Central memory CD4-positive, alpha-beta T cell (primary cell): ENCODE measurements at places on chromosomes 7 and 10.
A peak's percentile ranks its signal among the peaks of the same experiment; 100 is the strongest.

- DNase-seq, result no peak
Measured at GRCh38 chr7:79723833-79724618, 270.6 kb upstream of the MAGI2 start.

- DNase-seq, result no peak
Measured at GRCh38 chr10:72011016-72011415, 46.8 kb downstream of the CHST3 start.

- no peak for DNase-seq
Measured at GRCh38 chr10:5354068-5354467, 10.7 kb upstream of the UCN3 start.

GRCh38 chr10:123269675-123270074 is 115.5 kb downstream of the BUB3 start:
- DNase-seq, result no peak

DNA sequence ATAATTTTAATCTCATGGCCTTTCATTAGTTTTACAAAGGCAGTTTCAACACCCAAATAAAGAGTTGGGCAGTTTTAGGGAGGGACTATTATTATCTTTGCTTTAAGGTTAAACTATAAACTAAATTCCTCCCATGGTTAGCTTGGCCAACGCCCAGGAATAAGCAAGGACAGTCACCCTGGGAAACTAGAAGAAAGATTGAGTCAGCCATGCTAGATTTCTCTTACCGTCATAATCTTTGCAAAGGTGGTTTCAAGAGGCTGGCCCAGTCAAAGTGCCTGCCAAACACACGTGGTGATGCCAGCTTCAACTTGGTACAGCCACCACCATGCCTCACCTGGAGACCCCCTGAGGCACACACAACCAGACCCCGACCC is 317.4 kb upstream of the SP8 start:
- no peak for DNase-seq

DNA sequence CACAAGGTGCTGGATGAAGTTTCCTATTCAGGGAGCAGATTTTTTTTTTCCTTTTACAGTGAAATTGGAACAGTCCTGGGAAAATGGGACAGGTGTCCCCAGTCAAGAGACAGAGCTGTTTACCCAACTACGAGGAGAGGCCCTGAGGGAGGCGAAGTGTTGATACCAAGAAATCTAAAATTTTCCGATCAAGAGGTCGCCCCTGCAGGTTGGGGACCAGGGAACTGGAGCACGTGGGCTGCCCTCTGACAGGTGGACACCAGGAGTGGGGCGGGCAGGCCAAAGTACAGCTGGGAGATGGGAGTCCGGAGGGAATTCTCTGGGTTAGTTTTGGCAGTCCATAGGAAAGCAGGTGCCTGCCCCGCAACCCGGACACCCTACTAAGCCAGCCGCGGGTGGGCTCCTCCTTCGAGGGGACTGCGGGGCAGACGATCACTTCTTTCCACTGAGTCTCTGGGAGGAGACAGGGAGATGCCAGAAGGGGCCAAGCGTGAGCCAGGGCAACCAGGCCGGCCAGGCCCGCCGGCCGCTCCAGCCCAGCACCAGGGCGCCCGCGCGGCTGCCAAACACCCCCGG is 965 bp upstream of the CAMK1D start:
- no peak for DNase-seq

DNA sequence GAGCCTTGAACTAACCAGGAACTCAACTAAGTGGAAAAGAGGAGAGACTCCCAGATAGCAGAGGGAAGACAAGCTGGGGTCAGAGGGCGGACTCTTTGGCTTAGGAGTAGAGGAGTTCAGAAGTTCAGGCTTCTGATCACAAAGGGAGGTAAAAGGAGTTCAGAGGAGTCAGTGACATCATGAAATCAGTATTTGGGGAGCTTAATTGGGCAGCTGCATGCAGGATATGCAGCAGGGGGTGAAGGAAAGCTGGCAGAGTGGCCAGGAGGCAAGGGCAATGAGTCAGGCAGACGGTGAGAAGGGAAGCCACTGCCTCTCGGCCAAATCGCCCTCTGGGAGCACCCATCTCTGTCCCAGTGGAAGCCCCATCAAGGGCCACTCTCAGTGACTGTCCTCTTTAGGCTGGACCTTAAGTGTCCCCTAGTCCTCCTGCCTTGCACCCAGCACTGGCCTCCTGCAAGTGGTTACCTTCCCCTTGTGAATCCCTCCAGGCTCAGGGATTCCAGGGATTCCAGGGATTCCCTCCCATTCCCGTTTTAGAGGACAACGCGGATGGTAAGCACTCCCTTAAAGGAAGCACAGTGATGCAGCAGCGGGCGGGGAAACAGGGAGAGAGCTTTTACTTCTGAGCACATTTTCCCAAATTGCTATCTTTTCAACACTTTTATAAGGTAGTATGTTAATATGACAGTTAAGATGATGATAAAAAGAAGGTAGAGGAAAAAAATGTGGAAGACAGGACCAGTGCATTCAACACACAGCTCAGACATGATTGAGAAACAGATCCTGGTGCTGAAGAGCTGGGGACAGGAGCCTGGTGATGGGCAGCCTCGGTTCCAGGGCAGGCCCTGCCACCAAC is 72.6 kb downstream of the KCNMA1 start:
- no peak for DNase-seq

- DNase-seq, result no peak
Measured at GRCh38 chr10:117168729-117169128, 28.6 kb upstream of the KCNK18 start.

GRCh38 chr10:79424221-79425073 is 21.0 kb downstream of the ZCCHC24 start:
- DNase-seq, result no peak

- DNase-seq, result no peak
Measured at GRCh38 chr7:88167223-88167622, 52.6 kb downstream of the SRI start.

GRCh38 chr7:157994319-157994718 is 593.3 kb downstream of the PTPRN2 start:
- DNase-seq, result no peak

DNA sequence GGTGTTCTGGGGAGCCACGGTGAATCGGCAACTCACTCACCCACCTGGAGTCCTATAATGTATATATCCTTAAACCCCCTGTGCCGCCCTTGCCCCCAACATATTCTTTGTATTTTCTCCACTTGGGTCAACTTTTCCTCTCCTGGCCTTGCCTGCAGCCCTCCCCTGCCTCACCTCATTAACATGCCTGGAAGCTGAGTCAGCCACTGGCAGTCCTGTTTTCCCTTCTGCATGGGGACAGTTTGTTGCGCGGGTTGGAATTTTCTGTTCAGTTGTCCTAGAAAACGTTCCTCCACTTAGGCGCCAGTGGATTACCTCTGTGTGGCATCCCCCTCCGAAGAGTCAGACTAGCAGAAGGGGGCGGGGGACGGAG is 97.4 kb downstream of the C10orf105 start:
- DNase-seq, result no peak

GRCh38 chr7:143455942-143456341 is 12.7 kb downstream of the TAS2R60 start:
- no peak for DNase-seq

DNA sequence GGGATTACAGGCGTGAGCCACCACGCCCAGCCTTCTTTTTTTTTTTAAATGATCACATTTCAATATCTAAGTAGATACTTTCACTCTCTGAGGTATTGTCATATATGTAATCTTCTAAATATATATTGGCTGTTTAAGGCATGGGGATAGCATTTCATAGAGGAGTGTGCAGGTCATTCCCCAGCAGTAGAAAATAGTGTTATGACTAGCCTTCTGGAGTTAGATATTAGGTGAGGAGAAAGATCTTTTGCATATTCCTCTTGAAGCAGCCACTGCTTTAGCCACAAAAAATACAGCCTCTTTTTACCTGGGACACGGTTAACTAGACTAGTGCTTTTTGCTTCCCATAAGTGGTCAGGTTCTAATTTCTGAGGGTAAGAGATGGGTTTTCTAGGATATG is 28.9 kb downstream of the ADD3 start:
- no peak for DNase-seq

DNA sequence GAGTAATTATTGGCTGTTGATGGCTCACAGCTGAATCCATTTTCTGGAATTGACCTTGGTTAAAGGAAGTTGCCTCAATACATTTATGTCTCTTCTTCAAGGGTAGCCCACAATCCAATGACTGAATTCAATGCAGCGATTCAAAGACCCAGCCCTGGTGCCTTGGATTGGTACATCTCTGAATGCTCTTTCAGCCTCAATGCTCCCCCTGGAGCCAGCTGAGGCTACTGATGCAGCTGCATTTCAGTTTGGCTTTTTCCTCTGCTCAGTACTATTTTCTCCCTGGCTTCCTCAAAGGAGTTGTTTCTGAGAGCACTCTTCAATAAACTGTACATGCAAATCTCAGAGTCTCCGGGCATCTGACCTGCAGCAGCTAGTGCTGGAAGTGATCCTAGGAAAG is 633 bp upstream of the EBLN1 start:
- DNase-seq, result no peak

- DNase-seq, result peak; percentile 62
Measured at GRCh38 chr7:27130540-27131389, at the start of gene HOXA4. Gene HOXA4 (minus strand): TSS chr7:27130757. CDS start chr7:27130733, 24 bp downstream.
